Esophagus mucosa (tissue), 1 donor: ENCODE measurements at places on chromosomes 16 and 17.

- ATAC-seq, result peak; percentile 77
Observed at GRCh38 chr17:27811961-27812360, 11.6 kb upstream of the NOS2 start.

DNA sequence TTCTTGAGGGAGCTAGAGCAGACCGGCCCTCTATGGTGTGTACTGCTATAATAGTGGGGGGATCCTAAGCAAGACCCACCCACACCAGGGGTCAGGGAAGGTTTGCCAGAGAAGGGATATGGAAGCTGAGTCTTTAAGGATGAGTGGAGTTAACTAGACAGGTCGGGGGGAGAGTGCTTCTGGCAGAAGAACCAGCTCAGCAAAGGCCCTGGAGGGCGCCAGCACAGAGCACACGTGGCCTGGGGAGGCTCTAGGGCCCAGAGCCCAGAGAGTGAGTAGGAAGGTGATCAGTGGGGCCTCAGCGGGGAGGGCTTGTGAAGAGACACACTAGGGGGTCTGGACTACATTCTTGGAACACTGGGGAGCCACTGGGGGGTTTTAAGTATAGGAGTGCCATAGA is 21.1 kb downstream of the NGFR start:
- no peak for ATAC-seq

GRCh38 chr16:58462997-58463941 is 36.7 kb upstream of the NDRG4 start:
- peak; percentile 19 for ATAC-seq

DNA sequence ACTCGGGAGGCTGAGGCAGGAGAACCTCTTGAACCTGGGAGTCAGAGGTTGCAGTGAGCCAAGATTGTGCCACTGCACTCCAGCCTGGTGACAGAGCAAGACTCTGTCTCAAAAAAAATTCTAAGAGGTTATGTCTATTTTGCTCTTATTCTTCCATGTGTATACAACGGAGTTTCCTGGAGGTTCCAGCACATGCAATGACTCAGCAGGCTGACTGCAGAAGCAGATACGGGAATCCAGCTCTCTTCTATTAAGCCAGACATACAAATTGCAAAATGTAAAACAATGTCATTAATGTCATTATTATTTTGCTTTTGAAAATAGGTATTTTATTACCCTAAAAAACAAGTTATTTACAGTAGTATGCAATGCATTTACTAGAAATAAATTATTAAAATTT is 18.4 kb downstream of the MIEF2 start:
- no peak for ATAC-seq

DNA sequence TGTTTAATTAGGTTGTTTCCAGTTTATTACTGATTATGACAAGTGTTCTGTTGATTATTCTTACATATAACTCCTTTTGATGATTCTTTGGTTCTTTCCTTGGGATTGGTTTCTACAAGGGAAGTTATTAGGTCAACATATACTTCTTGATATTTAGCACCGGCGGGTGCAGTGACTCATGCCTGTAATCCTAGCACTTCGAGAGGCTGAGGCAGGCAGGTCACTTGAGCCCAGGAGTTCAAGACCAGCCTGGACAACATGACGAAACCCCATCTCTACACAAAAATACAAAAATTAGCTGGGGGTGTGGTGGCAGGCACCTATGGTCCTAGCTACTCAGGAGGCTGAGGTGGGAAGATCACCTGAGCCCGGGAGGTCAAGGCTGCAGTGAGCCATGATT is 120.2 kb upstream of the HAS3 start:
- ATAC-seq, result no peak

DNA sequence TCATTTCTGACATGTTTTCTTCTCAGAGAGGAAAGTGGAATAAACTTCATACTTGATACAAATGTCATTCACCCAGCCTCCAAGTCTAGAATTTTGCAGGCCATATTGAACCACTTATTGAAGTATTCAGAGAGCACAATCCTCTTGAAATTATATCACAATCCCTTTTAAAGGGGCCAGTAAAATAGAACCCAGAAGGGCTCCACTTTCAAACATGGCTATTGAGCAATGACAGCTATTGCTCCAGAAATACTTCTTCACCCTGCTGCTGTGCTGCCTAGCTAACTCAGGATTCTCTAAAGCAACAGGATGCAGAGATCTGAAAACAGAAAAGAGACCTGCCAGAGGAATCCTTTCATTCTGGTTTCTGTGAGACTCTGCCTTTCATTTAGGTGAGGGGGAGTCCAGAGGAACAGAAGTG is 275.0 kb upstream of the CDH5 start:
- ATAC-seq, result no peak

- ATAC-seq, result no peak
Observed at GRCh38 chr17:16515933-16516332, 23.9 kb upstream of the LRRC75A start.

GRCh38 chr17:21385281-21385845 is 9.2 kb downstream of the KCNJ12 start:
- ATAC-seq, result no peak

DNA sequence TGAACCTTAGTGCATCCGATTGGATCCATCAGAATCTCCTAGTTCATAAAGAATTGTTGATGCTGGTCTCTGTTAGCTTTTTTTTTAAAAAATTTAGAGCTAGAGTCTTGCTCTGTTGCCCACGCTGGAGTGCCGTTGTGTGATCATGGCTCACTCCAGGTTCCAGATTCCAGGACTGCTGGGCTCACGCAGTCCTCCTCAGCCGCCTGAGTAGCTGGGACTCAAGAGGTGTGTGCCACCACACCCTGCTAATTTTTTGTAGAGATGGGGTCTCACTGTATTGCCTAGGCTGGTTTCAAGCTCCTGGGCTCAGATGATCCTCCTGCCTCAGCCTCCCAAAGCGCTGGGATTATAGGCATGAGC is 8.0 kb downstream of the TCF25 start:
- no peak for ATAC-seq

- ATAC-seq, result no peak
Observed at GRCh38 chr17:40545660-40546059, 19.6 kb downstream of the CCR7 start.

DNA sequence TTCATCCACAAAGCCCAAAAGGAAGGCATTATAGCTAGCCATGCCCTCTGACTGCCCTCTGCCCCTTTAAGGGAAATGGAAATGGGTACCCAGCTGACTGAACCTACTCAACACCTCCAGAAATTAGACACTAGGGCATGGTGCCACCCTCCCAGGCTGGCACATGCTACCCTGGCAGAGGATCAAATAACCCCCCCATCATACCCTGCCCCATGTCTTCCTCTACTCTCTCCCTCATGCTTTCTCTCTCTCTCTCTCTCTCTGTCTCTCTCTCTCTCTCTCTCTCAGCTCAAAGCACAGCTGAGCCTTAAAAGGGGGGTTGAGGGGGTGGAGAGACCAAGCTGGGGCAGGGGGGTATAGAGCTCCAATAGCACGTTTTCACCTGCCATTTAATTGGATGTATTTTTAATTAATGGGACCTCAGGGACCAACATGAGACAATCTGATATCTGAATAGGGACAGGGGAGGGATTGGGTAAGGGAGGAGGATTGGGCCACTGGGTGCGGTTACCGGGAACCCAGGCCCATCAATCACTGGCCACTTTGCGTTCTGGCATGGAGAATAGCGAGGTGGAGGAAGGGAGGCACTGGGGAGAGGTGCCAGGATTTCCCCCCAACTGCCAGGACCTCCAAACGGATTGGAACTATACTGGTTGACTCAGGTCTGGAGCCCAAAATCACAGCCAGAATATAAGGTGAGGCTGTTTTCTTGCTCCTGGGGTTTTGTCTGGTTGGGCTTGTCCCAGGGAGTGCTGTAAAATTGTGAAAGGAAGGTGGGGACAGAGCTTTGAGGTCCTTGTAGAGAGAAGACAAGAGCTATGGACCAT is 57.8 kb downstream of the NEUROD2 start:
- no peak for ATAC-seq

DNA sequence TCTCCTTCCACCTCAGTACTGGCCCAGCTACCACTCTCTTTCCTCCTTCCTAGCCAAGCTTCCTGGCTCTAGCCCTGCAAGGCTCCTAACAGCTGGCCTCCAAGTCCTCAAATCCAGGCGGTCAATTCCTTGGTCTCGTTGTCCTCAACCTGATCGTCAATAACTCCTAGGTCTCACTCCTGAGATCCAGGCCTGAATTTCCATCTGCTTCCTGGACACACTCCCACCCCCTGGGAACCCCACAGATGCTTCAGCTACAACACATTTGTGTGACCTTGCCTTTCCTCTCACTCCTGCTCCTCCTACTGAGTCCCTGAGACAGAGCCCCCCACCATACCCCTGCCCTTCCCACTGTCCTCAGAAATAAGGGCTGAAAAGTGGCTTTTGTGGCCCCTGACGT is 2.3 kb downstream of the ENKD1 start:
- ATAC-seq, result no peak

DNA sequence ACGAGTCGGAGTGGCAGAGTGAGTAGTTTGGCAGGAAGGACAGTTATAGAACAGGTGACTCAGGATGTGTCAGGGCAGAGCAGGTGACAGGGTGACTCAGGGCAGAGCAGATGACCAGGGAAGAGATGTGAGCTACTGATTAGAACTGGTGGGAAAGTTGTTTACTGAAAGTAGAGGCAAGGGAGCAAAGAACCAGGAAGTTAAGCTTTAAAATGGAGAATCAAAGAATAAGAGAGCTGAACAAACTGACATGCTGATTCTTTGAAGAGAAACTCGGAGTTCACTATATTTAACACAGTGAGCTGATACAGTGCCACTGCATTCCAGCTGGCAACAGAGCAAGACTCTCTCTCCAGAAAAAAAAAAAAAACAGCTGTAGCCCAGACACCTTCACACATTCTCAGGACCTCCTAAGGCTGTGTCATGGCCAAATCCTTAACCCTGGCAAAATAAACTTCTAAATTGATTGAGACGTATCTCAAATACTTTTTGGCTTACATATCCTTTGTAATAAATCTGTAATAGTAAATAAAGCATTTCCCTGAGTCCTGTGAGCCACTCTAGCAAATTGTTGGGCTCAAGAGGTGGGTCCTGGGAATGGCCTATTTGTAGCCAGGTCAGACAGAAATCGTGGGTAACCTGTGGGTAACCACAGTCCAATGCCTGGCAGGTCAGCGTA is 12.3 kb upstream of the UBE2I start:
- peak; percentile 84 for ATAC-seq

DNA sequence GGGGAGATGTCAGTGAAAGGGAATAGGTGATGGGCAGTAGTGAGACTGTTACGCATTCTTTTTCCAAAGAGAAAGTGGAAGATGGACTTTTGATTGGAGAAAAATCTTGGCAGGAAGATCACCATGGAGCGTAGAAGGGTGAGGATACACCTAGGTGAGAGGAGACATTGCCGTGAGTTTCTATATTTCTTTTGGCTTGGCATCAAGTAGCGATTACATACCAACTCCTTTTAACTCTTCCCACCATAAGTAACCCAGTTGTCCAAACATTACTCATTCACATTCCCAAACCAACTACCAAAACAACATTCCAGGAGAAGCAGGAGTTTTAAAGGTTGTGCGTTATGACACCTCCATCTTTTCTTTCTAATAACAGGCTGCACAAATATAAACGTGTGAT is 10.7 kb upstream of the KRT28 start:
- no peak for ATAC-seq

GRCh38 chr17:16247586-16247984 is 30.6 kb downstream of the PIGL start:
- no peak for ATAC-seq

GRCh38 chr17:58040386-58040785 is 33.3 kb upstream of the SRSF1 start:
- ATAC-seq, result no peak

DNA sequence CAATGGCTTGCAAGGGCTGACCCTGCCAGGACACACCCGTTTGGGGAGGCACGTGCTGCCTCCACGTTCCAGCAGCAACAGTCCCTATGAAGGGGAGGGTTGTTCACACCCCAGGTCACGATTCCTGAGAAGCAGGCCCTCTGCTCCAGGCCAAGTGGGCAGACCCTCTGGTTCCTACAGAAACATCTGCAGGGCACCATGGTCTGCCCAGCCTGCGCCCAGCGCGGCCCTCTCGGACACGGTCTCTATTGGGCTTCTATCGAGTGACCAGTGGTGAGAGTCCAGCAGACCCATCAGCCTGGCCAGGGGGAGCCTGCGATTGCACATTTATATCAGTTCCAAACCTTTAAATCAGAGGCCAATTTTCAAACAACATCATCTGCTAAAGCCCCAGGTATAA is 128.3 kb downstream of the ZNF423 start:
- ATAC-seq, result no peak

DNA sequence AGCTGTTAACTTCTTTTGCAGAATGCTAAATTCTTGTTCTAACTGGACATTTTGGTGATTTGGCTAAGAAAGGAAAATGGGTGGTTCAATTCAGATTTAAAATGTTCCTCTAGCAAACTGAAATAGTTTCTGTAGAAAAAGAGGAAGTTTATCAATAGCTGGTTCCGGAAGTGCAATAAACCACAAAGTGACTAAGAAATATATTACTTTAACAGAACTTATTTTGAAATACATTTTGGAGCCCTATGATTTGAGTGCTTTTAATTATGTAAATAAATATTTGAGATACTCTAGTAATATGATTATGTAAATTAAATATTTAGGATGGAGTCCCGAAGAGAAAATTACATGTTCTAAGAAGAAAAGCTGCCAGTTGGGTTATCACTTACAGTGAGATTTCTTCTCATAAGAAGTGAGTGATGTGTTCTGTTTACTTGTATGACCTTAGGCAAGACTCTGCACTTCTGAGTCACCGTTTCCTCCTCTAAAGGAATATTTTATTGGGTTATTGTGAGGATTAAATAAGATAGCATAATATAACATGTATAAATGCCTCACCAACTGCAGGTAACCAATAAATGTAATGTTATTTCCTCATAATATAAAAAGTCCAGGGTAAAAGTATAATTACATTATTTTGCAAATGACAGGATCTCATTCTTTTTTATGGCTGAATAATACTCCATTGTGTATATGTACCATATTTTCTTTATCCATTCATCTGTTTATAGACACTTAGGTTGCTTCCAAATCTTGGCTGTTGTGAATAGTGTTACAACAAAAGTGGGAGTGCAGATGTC is at the start of gene EVI2B:
Gene EVI2B (minus strand): TSS at position 73 of the 800 bp plus-strand sequence. CDS start 8,445 bp downstream, outside the sequence.
- peak; percentile 68 for ATAC-seq

DNA sequence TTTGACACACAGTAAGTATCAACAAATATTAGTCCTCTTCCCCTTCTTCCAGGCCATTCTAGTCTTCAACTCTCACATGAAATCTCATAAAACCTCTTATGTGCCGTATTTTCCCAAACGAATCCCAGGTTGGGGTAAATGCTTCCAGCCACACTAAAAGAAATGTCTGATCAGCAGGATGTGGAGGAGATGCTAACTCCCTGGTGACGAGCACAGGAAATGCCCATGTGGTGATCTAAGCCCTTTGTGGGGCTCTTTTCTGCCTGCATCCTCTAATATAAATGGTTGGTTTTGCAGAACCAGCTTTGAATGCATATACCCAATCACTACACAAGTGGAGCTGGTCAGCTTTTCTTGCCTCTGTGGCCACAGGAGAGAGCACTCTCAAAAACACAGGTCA is 498.2 kb upstream of the ERCC4 start:
- ATAC-seq, result no peak

- ATAC-seq, result no peak
Observed at GRCh38 chr17:33324736-33325135, 31.6 kb upstream of the ASIC2 start.
